HT1080 (cell line): ENCODE measurements at places on chromosomes 12 and 14. TPM values are rescaled to one million over a fixed set of nuclear protein-coding genes. Genes with fewer than 3 reads are reported as not detected.

- peak; percentile 36 for DNase-seq
Measured at GRCh38 chr12:25557830-25558436, 4.8 kb upstream of the LMNTD1 start.

Gene TAS2R7
- total RNA-seq, result not detected in 2 replicates

Gene MSI1
- 0.40 and 0.92 TPM in 2 replicates for total RNA-seq

DNA sequence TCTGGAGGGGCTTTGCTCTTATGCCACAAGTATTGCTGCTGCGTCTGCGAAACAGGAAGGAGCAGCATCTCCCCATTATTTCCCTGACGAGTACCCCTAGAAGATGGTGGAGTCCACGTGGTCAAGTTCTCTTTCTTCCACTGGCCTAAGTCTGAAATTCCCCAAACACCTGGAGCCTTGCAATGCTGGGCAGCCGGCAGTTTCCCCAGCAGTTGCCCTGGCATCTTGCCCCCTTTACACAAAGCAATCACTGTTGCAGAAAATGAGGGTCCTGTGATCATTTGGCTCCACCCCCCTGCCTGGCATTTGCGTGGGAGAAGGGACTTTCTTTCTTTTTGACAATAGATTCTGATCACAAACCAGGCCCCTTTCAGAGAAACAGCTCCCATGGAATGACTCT, 56.9 kb downstream of the FOS start:
- no peak for DNase-seq

DNA sequence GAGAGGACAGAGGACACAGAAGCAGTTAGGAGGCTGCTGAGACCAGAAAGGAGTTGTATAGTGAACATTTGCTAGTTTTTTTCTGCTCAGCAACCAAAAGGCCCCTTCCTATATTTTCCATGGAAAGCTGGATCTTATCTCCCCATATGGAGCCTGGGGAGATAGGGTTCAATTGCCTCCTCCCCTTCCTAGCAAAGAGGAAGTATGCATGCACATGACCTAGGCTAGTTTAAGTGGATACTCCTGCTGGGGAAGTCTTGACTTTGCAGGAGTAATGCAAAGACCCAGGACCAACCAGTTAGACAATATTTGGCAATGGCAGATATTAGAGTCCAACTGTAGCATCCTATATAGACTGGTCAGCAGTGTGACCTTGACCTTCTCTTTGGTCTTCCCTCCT, 15.1 kb downstream of the CHD8 start:
- DNase-seq, result no peak

DNA sequence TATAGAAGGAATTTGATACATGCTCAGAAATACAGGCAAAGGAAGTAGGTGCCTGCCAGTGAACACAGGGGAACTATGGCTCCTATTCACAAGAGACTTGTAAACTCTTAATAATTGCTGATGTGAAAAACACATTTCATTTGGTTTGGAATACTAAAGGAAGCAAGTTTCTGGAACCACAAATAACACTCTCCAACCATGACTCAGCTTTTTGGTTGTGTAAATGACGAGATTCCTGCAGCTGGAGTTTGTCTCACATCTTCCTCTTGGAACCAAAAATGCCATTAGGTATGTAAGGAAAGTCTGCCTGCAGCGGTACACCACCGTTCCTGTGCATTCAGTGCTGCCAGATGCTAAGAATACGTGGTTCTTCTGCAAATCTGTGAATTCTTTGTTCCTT, 4.5 kb upstream of the OR11H6 start:
- peak; percentile 35 for DNase-seq

DNA sequence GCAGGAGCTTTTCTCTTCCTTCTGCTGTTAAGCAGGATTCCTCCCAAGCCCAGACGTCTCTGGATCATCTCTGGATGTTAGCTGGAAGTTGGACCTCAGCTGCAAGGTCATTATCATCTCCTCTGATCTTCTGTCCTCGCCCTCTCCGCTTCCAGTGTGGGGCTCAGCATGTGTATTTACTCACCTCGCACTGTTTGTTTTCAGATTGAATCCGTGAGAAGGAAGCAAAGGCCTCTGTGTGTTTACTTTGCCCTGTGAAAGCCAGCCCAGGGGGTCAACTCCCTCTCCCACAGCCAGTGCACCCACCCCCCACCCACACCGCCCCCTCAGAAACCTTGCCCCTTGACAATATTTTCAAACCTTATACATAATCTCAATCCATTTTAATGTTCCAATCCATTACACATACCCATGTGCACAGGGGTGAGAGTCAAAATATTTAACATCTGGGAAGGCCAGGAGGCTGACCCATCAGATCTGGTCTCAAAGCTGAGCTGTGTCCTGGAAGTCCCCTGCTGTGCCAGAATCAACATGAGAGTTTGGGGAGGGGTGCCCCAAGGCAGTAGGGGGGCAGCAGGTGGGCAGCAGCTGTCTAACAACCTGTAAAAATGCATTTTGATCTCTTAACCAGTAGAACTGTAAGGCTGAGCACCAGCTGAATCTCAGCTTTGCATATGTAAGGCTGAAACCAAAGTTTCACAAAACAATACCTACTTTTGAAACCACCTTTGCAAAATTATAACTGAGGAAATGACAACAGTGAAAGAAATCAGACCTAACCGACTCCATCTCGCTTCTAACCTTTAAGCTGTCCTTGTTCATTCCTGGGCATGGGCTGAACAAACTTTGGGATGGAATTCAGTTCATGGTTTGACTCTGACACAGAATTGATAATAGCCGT, 157.9 kb downstream of the ZNF664 start:
- no peak for DNase-seq

Gene ETV6
- 7.6 and 12.4 TPM in 2 replicates for total RNA-seq

DNA sequence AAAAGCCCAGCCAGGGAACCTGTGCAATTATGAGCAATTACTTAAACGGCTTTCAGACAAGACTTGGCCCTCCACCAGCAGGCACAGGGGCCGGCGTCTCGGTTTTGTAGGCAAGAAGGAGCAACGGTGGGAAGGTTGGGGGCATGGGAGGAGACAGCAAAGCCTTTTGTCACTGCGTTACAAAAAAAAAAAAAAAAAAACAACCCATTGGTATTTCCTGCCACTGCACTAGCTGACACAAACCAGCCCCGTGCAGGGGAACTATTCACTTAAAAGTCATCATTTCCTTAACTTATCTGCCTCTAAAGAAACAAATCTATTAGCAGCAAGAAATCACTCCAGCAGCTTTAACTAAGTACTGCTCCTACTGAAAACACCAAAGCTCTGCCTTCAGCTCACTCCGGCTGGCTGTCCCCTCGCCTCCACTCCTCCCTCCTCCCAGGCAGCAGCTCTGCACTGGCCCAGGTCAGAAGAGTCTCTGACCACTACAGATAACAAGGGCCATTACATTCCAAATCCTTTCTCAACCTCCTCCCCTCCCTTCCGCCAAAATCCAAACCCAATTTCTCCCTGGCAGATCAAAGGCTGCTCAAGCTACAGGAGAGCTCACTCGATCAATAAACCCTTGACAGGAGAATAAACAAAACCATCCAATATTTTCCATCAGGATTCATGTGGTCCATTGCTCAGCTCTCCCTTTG, 105.2 kb upstream of the CDKN3 start:
- peak; percentile 72 for DNase-seq
